Pulmonary artery endothelial cell (primary cell): ENCODE measurements at places on chromosomes 12 and 14. TPM values are rescaled to one million over a fixed set of nuclear protein-coding genes. Genes with fewer than 3 reads are reported as not detected.

The TAOK3 gene
- 31.4 and 38.9 TPM in 2 replicates for total RNA-seq

DNA sequence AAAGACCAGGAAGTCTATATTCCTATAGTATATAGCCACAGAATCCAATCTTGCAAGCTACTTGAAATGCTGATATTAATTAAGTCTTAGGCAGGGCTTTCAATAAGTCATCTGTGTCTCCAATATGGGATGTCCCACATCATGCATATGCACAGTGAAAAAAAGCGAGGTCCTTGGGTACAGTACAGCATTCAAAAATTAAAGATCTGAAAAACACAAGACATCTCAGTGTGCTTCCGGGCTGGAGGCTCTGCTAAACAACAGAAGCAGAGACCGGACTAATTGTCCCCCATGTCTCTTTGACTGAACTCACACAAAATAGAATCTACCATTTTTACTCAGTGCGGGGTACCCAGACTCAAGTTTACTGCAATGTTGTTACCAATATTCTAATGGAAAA is 156.0 kb downstream of the DAD1 start:
- DNase-seq: no peak

The MUCL1 gene
- not detected in 2 replicates for total RNA-seq

The ADCY6 gene
- total RNA-seq: 34.2 and 40.6 TPM in 2 replicates

GRCh38 chr12:105822131-105823105 is 316.3 kb downstream of the NUAK1 start:
- DNase-seq: no peak

The TBK1 gene
- 31.6 and 39.9 TPM in 2 replicates for total RNA-seq

DNA sequence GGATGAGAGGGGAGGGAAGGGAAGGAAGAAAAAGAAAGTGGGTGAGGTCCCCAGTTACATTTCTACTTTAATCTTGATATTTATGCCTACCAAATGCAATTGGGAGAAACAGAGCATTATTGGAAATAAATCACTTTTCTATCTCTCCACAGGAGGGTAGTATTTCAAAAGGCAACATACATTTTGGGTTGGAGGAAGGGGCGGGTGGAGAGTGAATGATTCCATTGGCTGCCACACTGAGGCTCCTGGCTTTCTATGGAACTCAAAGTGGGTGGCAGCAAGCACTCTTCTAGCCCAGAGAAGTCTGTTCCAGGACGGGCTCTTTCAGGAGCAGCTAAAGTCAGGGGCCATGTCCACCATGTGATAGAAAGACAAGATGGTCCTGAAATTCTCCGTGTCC is 441.3 kb downstream of the DAD1 start:
- DNase-seq: no peak

The OVCH1 gene
- 0.21 TPM in 1 of 2 replicates, not detected in the other for total RNA-seq

The KCNK10 gene
- total RNA-seq: 0.13 TPM in 1 of 2 replicates, not detected in the other

The PGF gene
- 209 and 564 TPM in 2 replicates for total RNA-seq

The GUCY2C gene
- total RNA-seq: not detected in 2 replicates

- no peak for DNase-seq
Measured at GRCh38 chr14:73889376-73889775, 2.7 kb downstream of the ZNF410 start.

The SNRPF gene
- 33.6 and 40.9 TPM in 2 replicates for total RNA-seq

DNA sequence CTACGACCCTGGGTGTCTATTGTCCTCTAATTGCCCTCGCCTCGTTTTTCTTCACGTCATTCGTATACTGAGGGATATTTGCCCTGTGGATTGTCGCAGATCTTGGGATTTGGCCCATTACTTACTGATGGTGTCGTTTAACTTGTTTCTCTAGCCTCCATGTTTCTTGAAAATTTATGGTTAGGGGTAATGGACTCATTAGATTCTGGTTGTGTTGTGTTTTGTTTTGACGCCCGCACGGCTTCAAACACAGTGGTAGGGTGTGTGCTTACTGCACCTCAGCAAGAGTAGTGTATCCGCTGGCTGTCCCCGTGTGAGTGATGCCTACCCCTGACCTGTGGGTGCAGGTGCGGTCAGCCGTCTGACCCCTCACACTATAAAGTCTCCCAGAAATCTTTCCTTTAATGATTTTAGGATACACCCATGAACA is 874 bp upstream of the RNU6-8 start:
- DNase-seq: no peak

The KCNH5 gene
- not detected in 2 replicates for total RNA-seq

GRCh38 chr12:123089631-123090353 is 61.1 kb downstream of the PITPNM2 start:
- DNase-seq: peak; percentile 72

DNA sequence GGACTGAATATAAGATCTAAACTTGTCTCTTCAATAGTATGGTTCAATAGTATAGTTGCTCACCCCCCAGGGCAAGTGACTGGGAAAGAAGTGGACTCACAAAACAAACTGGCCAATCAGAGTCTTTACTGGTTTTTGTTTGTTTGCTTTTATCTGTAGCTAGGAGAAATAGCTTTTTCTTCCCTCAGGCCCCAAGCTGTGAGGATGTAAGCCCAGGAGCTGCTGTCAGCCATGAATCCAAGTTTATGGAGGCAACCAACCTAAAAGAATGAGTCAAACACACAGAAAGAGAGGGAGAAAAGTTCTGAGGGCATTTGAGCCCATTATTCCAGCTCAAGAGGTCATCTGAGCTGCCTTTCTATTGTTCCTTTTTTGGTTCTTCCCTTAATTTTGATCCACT is 375.3 kb downstream of the BCAT1 start:
- DNase-seq: no peak

DNA sequence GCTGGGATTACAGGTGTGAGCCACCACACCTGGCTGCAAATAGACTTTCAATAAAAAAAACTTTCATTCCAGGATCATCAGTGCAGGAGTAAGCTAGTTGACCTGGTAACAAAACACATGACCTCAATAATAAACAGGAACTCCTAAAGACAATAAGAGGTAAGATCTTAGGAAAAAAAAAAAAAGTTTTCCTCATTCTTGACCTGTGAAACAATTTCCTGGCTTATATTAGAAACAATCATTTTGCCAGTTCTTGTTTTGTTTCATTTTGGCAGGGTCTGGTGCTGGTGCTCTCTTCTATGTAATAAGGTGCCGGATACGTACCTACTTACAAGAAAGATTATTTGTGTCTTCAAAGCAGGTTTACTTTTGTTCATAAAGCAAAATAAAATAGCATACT is 90.6 kb upstream of the AMN1 start:
- DNase-seq: peak; percentile 61

DNA sequence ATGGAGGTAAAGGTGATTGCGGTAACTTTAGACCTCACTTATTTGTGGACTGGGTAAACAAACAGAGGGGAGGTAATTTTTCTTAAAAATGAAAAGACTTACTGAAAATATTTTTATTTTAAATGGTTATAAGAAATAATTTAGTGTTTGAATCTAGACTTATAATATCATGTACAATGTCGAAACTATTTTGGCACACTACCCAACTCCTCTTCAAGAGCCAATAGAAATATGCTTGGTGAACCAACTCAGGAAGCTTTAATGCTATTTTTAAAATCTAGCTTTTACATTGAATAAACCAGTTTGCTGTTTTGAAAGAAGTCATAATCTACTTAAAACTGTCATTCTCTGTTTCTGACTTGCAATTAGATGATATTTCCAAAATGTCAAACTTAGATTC is 175.8 kb upstream of the NPAS3 start:
- no peak for DNase-seq

GRCh38 chr12:50677858-50678257 is 86.0 kb upstream of the ATF1 start:
- no peak for DNase-seq
